ENCODE measurements at places on chromosomes 3 and 15.

DNA sequence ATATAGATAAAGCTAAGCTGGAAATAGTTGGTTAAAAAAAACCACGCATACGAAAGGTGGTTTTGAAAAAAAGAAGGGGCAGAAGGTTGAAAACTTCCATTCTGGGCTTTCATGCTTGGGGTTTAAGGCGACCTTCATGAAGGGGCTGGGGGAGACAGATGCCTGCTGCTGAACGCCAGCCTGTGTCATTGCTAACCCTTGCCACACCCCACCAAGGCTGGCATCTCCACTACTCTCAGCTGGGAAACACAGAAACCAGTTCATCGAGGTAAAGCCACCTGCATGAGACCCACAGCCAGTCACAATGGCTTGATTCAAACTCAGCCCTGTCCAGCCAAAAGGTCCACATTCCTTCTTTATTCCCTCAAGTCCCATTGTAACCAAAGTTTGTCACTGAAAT is 78.7 kb downstream of the ADAMTS17 start:
- no peak for DNase-seq

GRCh38 chr3:38000965-38001455 is 10.4 kb downstream of the VILL start:
- DNase-seq: no peak

- no peak for DNase-seq
These were observed 19.6 kb upstream of the OR5K4 start for GRCh38 chr3:98333989-98334606.

DNA sequence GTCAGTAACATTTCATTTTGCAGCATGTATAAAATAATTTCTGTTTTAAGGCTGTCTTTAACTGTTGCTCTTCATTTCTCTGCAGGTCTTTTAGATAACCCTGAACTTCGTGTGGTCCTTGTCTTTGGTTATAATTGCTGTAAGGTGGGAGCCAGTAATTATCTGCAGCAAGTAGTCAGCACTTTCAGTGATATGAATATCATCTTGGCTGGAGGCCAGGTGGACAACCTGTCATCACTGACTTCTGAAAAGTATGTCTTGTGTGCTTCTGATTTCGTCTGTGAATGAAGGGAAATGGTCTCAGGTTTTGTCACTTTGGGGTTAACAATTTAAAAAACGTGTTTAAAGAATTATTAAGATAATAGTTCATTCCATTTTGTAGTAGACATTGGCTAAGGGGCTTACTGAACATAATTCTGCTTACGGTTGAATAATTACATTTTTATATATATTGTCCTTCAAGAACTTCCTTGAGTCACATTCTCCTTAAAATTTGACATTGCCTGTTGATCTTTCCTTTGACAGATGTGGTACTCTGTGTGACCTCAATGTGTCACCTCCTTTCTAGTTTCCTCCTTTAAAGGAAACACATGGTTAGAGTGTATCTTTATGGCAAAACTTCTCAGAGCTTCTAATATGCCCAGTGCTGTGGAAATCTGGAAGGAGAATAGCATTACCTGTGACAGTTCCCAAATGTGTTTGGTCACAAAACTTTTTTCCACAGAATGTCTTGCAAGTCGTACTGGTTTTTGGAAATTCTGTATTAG is 26.3 kb downstream of the FBXO22 start:
- DNase-seq: no peak

DNA sequence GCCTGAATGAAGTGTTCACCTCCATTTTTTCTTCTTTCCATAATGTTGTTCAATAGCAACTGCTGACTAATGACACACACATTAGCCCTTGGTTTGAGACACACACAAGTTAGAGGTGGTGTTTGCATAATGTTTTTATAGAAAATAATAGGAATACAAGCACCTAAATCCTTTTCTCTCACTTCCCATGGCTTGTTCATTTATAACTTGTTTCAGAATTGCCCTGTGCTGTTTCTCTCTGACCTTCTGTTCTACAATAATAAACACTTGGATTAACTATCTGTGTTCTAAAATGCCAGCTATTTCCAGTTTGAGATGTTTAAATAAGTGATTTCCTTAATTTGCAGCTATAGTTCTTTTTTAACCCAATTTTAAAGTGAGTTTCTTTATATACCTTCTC is 525.1 kb upstream of the ROBO2 start:
- DNase-seq: no peak

- no peak for DNase-seq
These were observed 11.5 kb downstream of the ITPR1 start for GRCh38 chr3:4504340-4505261.

DNA sequence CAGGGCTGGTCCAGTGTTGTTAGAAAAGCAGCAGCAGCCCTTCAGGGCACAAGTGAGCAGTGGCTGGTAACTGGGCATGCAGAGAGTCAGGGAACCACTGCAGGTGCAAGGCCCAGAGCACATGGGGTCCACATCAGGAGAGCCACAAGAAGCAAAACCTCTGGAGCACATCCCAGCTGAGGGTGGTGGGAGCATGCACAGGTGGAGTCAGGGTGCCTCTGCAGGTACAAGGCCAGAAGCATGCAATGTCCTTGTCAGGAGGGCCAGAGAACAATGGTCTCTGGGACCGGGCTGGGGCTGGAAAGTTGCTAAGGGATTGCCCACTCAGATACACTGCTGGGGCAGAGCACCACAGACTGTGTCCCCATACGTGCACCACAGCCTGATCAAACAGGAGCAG is 226.1 kb upstream of the UBE2E2 start:
- DNase-seq: no peak

DNA sequence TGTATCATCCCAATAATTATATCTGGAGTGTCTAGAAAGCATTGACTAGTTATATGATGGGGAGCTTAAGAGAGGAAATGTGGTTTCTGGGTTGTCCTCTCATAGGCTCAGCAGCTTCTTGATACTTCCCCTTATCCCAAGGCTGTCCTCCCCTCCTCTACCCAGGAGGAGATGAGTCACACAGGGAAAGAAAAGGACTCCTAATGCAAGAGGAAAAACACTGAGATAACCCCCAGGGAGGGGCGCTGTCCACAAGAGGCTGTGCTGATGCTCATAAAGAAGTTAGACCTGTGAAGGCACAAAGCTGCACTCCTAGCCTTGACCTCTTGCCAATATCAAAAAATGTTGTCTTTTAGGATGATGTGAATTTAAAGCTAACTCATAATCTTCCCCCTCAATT is 28.8 kb upstream of the GYG1 start:
- DNase-seq: no peak

- no peak for DNase-seq
These were observed 86.1 kb downstream of the SAMMSON start for GRCh38 chr3:70085613-70086012.

GRCh38 chr15:61256231-61256630 is 27.1 kb upstream of the RORA start:
- DNase-seq: no peak

GRCh38 chr3:11010426-11011165 is 18.0 kb downstream of the SLC6A1 start:
- DNase-seq: no peak

GRCh38 chr15:36814708-36815107 is 235.3 kb downstream of the CDIN1 start:
- DNase-seq: no peak

GRCh38 chr3:4006288-4006687 is 207.1 kb downstream of the LRRN1 start:
- DNase-seq: peak; percentile 11

DNA sequence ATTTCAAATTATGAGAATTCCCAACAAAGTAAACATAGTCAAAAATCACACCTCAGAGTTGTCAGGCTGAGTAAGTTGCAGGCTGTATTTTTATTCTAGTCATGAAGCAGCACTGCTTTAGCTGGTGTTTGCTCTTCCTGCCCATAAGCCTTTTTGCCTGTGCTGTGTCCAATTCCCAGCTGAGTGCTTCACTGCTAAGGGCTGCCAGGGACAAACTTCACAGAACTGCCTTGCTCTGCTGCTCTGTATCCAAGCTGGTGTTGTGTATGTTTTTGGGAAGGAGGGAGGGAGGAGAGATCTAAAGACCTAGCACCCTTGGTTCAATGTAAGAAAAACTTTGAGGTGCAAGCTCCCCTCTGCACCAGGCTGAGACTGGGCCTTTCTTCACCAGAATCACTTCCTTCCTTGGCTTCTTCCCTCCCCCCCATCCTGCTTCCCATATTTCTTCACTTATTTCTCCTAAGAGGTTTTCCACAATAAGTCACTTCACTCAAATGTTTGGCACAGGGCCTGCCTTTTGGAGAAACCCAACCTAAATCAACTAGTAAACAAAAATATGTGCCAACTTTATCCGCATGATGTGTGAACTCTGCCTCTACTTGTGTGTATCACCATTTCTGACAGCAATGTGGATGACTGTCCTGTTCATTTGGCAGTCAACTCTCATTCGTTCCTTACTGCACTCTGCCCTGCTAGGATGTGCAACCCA is 156.1 kb downstream of the TBL1XR1 start:
- DNase-seq: peak; percentile 55

DNA sequence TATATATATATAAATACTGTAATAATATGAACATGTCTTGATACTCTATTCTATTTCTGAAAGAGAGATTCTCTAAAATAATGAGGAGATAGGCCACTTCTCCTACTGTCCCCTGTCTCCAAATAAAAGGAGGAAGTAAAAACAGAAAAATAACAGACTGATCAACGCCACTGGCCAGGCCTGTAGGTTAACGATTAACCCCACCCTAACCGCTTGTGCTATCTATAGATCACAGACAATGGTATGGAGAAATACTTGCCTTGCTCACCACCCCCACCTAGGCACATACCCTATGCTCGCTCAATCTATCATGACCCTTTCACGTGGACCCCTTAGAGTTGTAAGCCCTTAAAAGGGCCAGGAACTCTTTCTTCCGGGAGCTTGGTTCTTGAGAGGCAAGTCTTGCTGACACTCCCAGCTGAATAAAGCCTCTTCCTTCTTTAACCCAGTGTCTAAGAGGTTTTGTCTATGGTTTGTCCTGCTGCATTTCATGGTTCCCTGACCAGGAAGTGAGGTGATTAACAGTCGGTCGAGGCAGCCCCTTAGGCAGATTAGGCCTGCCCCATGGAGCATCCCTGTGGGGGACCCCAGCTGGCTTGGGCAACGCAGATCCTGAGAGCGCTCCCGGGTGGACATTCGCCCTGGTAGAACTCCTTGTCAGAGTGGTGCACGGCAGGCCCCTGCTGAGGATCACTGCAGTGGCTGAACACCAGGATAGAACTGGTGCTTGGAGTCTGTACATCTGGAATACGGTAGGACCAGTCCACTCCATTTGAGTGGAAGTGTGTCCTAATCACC is 521.8 kb upstream of the CNTN3 start:
- no peak for DNase-seq

DNA sequence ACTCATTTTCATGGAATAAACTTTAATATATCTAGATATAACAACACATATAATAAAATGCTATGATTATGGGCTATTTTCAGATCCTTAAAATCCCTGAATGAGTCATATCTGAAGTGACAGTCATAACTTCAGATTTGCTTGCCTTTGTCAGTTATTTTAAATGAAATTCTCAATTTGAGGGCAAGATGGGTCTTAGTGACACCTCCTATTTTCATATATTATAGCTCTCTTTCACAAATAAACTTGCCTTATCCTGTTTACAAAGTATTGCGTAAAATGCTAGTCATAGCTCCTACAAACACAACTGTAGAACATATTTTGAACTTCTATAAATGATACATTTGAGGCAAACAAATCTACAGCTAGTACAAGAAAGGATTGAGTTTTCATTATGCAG is 6.2 kb upstream of the THRB start:
- DNase-seq: no peak

DNA sequence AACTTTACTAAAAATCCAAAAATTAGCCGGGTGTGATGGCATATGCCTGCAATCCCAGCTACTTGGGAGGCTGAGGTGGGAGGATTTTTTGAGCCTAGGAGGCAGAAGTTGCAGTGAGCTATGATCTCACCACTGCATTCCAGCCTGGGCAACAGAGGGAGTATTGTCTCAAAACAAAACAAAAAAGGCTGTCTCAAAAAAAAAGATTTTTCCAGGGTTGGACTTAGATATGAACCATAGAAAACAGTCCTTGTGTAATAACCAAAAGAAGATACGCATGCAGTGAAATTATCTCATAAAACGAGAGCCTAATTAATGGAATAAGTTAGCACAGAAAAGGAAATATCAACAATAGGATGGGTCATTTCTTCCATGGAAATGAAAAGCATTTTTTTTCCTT is 320.4 kb upstream of the RASGRP1 start:
- DNase-seq: no peak

- DNase-seq: no peak
These were observed 18.8 kb downstream of the HEMK1 start for GRCh38 chr3:50587806-50588758.

Measured in skin of body (tissue), 3 donors.